A549 treated with DMSO at 1 μM for 4 hours (cell line): ENCODE measurements at places on chromosomes 4 and X. TPM values are rescaled to one million over a fixed set of nuclear protein-coding genes. Genes with fewer than 3 reads are reported as not detected.

FAM9B gene
- total RNA-seq: not detected in 5 replicates

HTT-AS gene
- total RNA-seq: not detected in 5 replicates

STEEP1 gene
- total RNA-seq: 31.1 to 40.9 TPM (median 33.2 TPM) in 5 replicates

TDO2 gene
- 0.28 to 1.2 TPM (median 0.91 TPM) in 5 replicates for total RNA-seq

YTHDC1 gene
- 33.4 to 38.6 TPM (median 36.3 TPM) in 5 replicates for total RNA-seq

NUDT6 gene
- total RNA-seq: 5.0 to 6.2 TPM (median 5.9 TPM) in 5 replicates

TMEM35A gene
- not detected in 5 replicates for total RNA-seq

ENPEP gene
- total RNA-seq: 0.02 to 0.27 TPM (median 0.02 TPM) in 4 of 5 replicates, not detected in the other

BGN gene
- not detected in 5 replicates for total RNA-seq

PDHA2 gene
- not detected in 5 replicates for total RNA-seq

PDZD4 gene
- 3.2 to 4.1 TPM (median 3.4 TPM) in 5 replicates for total RNA-seq

SORCS2 gene
- 3.1 to 6.0 TPM (median 4.7 TPM) in 5 replicates for total RNA-seq

LRRC66 gene
- 0.07 to 0.18 TPM (median 0.09 TPM) in 5 replicates for total RNA-seq

DGAT2L6 gene
- not detected in 5 replicates for total RNA-seq

NDUFA1 gene
- total RNA-seq: 226 to 314 TPM (median 239 TPM) in 5 replicates

SOD3 gene
- total RNA-seq: not detected in 5 replicates

NUDT11 gene
- 2.9 to 4.2 TPM (median 3.5 TPM) in 5 replicates for total RNA-seq

CDK16 gene
- 83.9 to 117 TPM (median 106 TPM) in 5 replicates for total RNA-seq

KLB gene
- total RNA-seq: 0.10 to 0.16 TPM (median 0.13 TPM) in 5 replicates

NXF3 gene
- 0.03 to 0.07 TPM in 2 of 5 replicates, not detected in the others for total RNA-seq

PFKFB1 gene
- total RNA-seq: 0.06 to 0.11 TPM (median 0.09 TPM) in 3 of 5 replicates, not detected in the others

NDST4 gene
- total RNA-seq: not detected in 5 replicates

FAM184B gene
- total RNA-seq: 0.02 to 0.05 TPM (median 0.03 TPM) in 3 of 5 replicates, not detected in the others

TMEM47 gene
- total RNA-seq: 0.56 to 1.1 TPM (median 0.84 TPM) in 5 replicates
